NCI-H1092 (cell line): ENCODE measurements at places on chromosomes 2 and 18.

GRCh38 chr2:210955591-210955990 lies 399.2 kb downstream of the CPS1 start:
- no peak for DNase-seq

DNA sequence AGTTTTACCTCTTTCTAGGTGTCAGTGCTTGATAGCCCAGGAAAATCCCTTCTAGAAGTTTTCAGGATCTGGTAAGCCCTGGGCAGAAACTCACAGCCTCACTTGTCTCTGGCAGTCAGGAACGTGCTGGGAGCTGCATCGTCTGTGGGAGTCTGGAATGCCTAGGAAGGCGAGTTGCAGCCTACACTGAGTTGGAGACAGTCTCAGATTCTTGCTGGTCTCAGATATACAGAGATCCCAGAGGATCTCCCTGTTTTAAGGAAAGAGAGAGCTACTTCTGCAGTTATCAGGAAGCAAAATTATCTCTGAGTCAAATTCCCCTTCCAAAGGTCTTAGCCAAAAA lies 104.4 kb upstream of the CDC42EP3 start:
- no peak for DNase-seq

GRCh38 chr18:26546170-26546874 lies 2.0 kb downstream of the KCTD1 start:
- DNase-seq: no peak

GRCh38 chr2:9205963-9206948 lies at the start of gene ASAP2:
Gene ASAP2 (plus strand): TSS chr2:9206812. CDS start chr2:9207105, 293 bp downstream.
- DNase-seq: peak; percentile 24

DNA sequence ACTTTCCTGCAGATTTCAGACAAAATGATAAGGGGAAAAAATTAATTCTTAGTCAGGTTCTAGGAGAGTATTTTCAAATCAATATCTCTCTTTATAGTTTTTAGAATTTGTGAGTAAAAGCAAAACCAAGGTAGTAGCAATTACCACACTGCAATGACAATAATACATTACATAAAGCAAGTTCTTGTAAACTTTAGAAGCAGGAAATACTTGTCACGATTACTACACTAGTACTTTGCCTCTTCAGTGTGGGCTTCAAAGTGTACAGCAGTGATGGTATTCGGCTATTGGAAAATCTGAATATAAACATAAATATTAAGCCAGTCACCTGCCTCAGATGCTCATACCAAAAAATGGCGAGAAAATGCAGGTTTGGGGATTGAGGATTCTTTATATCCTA lies 81.0 kb downstream of the ALPK2 start:
- DNase-seq: no peak

DNA sequence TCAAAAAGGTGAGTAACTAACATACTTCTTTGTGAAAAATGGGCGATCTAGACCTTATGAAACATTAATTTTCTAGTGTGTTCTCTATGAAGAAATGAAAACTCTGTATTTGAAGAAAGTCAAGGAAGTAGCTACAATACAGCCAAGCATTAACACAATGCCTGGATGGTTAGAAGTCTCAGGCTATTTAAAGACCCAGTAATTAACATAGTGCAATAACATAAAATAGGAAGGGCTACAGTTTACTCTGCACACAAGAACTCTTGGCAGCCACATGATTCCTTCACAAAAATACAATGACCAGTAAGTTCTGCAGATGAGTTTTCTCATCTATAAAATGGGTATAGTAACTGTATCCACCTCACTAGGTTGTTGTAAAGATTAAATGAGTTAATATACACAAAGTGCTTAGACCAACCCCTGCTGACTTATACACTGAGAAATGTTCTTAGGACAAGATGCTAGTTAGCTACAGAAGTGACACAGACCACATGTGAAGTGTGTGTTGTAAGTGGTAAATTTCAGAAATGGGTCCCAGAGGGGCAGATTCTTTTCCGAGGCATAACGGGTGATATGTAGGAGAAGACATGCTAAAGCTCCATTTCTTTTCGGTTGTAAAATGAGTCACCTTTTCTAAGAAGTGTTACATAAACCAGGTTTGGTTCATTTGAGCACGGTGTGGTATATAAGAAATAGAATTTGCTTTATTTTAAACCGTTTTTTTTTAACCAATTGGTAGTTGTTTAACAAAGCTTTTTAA lies 61.8 kb downstream of the CXCR4 start:
- DNase-seq: no peak

- DNase-seq: no peak
Measured at GRCh38 chr2:238462782-238463396, 36.2 kb downstream of the ASB1 start.

GRCh38 chr2:190255676-190256075 lies 64.0 kb downstream of the HIBCH start:
- no peak for DNase-seq

- no peak for DNase-seq
Measured at GRCh38 chr2:124975224-124975623, 950.1 kb downstream of the CNTNAP5 start.

GRCh38 chr2:62653582-62654422 lies 51.7 kb upstream of the EHBP1 start:
- DNase-seq: no peak

DNA sequence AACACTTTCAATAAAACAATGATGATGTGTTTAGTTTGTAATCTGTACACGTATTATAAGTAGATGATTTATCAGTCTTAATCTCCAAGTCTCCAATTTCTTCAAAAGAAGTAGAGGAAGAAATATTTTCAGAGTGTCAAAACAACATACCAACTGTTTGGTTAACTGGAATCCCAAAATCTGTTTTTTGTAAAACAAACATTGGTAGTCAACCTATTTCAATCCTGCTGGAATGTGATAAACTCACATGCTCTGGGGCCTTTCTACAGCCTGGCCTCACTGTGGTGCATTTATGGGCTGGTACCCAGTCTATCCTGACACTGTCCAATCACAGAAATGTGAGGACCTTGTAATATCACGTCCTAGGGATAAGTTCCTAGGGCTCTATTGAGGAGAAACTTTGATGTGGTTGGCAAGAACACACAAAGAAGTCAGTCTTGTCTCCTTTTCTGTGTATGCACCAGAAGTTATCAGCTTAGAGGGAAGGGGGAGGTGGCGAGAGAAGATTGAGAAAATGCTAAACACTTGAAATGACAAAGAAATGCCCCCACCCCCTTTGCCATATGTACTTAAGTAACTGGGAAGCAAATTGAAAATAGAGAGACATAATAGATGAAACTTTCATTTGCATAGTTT lies 47.2 kb downstream of the PRKRA start:
- DNase-seq: no peak

- DNase-seq: no peak
Measured at GRCh38 chr2:83068714-83069113, 1390.4 kb downstream of the SUCLG1 start.

DNA sequence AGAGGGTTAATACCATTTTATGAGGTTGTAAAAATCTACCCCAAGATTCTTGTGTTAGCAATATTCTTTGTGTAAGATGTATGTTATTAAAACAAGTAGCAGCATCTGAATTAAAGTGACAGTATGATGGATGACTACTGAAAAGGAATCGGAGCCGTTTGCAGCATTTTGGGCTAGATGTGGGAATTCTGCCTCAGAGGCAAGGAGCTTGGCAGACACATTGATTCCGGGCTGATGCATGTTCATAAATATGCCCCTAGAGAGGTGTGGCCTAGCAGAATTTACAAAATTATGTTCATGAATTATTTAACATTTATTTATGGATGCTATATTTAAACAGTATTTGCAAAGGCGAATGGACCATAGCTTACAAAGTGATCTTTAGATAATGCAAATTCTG lies 389.0 kb upstream of the ETAA1 start:
- DNase-seq: no peak

DNA sequence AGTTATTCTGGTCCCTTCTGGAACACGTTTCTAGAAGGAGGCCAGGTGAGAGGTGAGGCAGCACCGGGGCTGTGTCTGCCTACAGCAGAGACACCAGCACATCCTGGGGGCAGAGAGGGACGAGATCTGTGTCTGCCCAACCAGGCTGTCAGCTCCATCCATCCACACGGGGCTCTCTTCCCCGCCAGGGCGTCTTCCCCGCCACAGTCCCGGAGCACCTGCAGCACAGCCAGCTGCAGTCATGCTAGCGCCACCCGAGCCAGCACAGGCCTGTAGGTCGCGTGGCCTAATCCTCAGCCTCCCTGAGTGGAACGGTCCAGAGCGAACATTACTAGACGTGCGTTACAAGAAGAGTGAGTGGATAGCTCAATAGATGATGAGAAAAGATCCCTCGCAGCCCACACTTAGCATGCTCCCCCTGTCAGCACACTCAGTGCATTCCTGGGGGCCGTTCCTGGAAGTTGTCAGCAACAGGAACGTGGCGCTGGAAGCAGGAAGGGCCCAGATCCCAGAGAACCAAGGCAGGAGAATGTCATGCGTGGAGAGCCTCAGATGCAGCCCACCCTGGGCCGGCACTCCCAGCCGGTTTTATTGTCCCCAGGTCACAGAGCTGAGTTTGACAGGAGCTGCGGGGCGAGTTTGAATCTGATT lies 179.0 kb downstream of the TWIST2 start:
- DNase-seq: no peak

DNA sequence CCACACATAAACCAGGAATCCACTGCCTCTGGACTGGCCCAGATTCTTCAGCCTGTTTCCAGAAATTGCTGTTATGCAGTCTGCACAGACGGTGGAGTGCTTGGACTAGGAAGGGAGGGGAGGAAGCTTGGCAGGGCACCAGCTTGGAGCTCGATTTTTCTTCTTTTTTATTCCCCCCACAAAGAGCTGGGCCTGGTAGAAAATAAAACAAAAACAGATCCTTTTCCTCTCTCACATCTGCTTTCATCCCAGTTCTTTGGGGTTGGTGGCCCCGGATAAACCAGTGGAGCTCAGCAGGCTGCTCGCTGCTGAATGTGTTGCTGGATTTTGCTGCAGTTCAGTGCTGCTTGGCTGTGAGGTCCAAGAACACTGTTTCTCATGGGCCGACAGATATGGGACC lies 16.0 kb downstream of the LRRTM1 start:
- DNase-seq: no peak

- DNase-seq: no peak
Measured at GRCh38 chr18:31217038-31217849, 54.6 kb upstream of the DSC1 start.

DNA sequence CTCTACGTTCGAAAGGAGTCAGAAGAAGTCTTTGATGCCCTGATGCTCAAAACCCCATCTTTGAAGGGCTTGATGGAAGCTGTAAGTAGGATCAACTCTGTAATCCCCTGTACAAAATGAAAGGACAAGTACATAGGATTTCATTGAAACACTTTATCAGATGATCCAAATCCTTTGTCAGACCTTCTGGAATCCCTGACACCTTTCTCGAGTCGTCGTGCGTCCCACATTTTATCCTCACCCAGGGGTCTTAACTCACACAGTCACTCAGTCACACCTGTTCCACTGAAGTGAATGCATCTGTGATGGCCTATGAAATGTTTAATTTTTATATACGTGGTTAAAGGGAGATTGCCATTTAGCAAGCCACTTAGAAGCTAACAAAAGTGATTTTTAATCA lies 44.8 kb downstream of the GRHL1 start:
- DNase-seq: no peak
